ENCODE measurements at places on chromosomes 2 and 18.
A peak's percentile ranks its signal among the peaks of the same experiment; 100 is the strongest.

GRCh38 chr2:238691596-238692491 lies 156.0 kb upstream of the TWIST2 start:
- DNase-seq = no peak

- DNase-seq = no peak
These were observed 15.0 kb upstream of the ACMSD start for GRCh38 chr2:134823431-134823830.

DNA sequence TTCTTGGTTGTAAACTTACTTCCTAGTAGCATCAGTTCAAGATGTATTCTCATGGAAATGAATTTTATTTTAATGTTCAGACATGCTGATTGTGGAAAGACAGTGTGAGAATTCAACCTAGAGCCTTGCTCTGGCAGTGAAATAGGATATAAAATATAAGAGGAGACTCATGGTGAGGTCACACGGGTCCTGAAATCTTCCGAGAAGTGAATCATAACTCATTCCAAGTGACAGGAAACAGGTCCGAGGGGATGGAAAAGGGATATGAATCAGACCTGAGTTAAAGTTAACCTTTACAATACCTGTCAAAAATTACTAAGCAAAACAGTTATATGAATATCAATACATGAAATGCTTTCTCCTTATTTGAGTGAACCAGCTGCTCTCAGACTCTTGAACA lies 185.2 kb upstream of the LRRTM1 start:
- DNase-seq = no peak

- no peak for DNase-seq
These were observed 88.9 kb downstream of the GAREM1 start for GRCh38 chr18:32381761-32382160.

GRCh38 chr2:71186973-71187372 lies 39.9 kb downstream of the PAIP2B start:
- no peak for DNase-seq

GRCh38 chr2:158934170-158934569 lies 34.3 kb upstream of the TANC1 start:
- no peak for DNase-seq

- DNase-seq = no peak
These were observed 487.3 kb upstream of the NETO1 start for GRCh38 chr18:73355121-73355520.

DNA sequence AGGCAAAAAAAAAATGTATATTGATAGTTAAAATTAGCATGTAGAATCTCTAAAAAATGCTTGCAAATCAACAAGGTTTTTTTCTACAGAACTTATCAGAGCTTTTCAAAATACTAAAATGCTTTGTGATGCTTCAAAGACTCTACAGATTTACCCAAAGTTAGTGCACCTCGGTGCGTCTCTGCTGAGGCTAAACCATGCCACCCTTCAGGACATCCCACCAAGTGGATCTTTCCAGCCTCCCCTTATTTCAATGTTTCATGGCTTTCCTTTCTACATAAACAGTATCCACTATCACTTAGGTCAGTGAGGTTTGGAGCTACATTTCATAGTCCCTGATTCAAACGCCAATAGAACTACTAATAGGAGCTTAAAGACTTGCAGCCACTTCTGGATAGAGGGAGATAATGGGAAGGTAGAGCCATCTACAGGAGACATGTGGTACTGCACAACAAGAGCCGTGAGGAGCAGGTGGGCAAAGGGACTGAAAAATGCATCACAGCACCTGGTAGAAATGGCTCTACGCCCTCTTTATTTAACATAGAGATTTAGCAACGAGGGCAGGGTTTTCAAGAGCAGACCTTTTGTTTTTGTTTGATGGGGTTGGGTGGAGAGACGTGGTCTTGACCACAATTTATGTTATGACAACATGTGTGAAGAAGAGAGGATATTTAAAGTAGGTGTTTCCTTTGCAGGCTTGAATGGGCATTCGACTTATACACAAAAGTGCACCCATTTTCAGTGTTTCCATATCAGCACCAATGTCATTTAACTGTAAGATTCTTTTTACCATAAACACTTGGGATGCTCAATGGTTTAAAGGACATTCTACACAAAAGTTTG lies 56.1 kb upstream of the SLC35G4 start:
- peak; percentile 56 for DNase-seq

DNA sequence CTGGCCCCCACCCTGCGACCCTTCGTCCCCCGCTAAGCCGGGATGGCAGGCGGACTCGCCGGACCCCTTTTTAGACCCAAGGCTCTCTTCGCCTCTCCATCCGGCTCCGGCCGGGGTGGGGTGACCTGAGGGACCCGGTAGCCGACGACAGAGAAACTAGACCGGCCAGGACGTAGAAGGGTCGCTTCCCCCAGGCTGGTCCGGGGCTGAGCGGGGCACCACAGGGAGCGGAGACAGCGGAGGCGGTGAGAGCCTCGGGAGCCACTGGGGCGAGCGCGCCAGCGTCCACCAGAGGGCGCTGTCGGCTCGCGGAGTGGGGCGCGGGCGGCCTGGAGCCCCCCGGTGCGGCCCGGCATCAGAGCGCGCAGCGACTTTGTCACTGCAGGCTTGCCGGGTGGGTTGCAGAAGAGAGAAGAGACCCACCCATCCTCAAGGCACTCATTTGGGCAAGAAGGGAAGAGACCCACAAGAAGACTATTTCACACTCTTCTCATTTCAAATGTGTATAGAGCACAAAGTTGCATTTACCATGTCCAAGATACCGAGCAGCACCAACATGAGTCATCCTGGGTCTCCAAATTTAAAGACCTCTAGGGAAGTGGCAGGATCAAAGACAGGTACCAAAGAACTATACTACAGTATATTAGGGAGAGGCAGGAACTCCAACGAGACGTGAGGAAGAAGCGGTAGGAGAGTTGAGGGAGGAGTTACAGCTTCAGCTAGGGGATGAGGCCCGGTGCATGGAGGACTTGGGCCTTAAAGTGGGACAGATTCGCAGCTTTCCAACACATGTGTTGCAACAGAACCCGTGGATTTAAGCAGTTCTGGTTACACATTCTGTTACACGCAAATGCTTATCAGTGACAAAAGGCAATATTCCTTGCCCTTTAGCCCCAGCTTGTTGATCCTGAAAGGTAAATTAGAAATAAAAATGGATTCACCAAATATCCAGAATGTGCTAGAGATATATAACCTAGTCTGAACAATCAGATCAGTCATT lies 7.6 kb upstream of the PRKCE start:
- DNase-seq = peak; percentile 86

- no peak for DNase-seq
These were observed 261.2 kb downstream of the BCL11A start for GRCh38 chr2:60292242-60292641.

GRCh38 chr2:172285010-172285621 lies 142.3 kb upstream of the ITGA6 start:
- no peak for DNase-seq

DNA sequence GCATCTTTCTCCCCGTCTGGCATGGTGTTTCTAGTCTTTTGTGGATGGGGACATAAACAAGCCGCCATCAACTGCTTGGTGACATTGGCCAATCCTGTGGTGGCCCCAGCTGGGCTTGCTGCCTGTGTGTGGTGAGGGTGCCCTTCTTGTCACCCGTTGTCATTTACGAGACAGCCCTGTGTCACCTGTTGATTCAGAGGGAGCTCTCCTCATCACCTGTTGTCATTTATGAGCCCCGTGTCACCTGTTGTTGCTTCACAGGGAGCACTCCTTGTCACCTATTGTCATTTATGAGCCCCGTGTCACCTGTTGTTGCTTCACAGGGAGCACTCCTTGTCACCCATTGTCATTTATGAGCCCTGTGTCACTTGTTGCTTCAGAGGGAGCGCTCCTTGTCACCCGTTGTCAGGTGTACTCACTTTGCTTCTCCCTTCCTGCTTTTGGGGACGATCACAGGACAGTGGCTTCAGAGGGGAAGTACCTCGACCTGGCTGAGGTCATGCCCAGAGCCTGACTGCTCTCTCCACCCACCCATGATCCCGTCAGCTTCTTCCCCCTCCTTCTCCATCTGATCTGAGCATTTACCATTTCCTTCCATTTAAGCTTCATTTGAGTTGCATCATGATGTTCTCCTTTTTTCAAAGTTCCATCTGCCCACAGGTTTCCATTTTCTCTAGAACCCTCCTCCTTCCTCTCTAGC lies 29.1 kb downstream of the HPCAL1 start:
- peak; percentile 84 for DNase-seq

DNA sequence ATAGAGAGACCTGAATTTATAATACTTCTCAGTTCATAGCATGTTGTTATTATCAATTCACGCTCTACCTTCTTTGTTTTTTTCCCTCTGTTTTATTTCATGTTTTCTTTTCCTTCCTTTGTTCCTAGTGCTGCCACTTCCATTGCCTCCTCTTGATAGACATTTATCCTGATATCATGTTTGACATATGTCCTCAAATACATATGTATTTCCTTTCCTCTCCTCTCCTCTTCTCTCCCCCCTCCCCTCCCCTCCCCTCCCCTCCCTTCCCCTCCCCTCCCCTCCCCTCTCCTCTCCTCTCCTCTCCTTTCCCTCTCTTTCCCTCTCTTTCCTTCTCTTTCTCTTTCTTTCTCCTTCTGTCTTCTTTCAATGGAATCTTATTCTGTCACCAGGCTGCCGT lies 67.8 kb downstream of the TDRD15 start:
- no peak for DNase-seq

GRCh38 chr2:233267516-233268245 lies 16.2 kb downstream of the ATG16L1 start:
- DNase-seq = peak; percentile 78

DNA sequence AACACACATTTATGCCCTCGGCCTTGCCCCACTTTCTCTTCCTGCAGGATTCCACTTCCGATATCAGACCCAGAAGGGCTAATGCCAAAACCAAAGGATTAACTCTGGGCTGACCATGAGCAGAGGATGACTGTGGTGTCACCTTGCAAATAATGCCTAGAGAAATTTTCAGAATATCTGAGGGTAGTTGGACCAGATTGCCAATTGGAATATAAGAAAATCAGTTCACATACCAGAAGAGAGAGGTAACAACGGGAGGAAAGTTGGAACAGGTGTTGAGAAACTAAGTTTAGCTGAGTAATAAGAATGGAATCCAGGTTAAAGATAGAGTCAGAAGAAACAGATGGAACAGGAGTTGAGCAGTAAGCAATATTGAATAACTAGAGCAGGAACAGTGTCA lies 232.7 kb upstream of the UBE2E3 start:
- no peak for DNase-seq

- no peak for DNase-seq
These were observed 493 bp downstream of the UCN start for GRCh38 chr2:27307545-27308358.

DNA sequence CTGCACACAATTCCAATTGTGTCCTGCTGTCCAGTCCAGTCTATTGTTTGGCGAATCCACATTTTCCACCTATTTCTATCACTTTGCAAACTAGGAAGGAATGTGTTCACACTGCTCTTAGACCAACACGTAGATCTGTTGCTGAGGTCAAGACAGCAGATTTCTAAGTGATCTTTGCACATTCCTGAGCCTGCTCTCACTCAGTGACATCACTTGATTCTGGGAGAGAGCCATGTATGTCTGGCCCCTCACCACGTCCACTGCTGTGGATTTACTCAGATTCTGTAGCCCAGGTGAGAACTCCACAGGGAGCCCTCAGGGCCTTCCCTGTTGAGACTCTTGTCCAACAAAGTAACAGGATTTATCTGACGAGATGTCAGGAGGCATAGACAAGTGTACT lies 317.2 kb downstream of the TSN start:
- no peak for DNase-seq

- DNase-seq = peak; percentile 32
These were observed 32.2 kb downstream of the ZAP70 start for GRCh38 chr2:97745474-97746174.

- no peak for DNase-seq
These were observed 84.0 kb upstream of the ITPRID2 start for GRCh38 chr2:181807526-181807925.

DNA sequence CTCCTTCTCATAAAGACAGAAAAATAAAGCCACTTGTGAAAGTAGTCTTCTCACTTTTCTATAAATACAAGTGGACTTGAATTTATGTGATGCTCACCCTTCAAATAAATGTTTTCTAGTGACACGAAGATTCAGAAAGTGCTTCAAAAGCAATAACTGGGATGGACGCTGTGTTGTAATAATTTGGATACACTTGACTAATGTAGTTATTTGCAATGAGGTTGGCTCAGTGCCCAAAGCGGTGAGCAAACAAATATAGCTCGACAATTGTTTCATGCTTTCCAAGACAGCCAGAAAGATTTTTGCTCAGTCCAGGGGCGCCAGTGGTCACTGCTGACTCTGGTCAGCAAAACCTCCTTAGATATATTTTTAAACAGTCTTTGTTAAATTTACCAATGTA lies 278.6 kb upstream of the KLHL14 start:
- no peak for DNase-seq

- no peak for DNase-seq
These were observed 194.4 kb downstream of the RNF144A start for GRCh38 chr2:7111626-7112025.

DNA sequence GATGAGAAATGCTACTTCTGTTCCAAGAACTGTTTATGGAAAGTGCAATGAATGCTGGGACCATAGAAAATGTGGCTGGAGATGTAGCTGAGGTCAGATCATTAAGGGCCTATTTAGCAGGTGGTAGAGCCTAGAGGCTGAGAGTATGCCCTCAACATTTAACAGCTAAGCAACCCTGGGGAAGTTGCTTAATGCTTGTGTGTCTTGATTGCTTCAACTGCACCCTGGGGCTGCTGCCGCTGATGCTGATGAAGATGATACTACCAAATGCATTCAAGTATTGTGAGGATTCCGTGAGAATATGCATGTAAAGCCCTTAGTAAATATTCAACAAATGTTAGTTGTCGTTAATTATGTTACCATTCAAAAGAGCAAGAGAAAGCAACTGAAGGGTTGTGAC lies 273.2 kb downstream of the BCL11A start:
- DNase-seq = no peak

- no peak for DNase-seq
These were observed 159.4 kb downstream of the DIS3L2 start for GRCh38 chr2:232120911-232121310.

DNA sequence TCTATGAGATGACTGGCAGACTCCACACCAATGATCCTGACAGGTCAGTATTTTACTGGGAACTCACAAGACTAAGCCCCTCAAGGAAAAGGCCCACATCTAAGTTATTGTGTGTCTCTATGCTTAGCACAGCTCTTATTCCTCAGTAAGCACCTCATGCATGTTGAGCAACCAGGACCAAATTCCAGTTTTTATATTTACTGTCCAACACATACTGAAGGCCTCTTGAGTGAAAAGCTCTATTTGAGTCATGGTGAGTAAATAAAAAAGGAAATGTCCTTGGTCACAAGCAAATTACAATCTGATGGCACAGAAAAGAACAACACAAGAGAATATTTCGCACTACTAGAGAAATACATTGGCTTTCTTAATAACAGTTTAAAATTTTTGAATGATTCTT lies 87.9 kb upstream of the ETAA1 start:
- no peak for DNase-seq

- DNase-seq = no peak
These were observed 78.7 kb downstream of the GRB14 start for GRCh38 chr2:164542581-164543021.

- no peak for DNase-seq
These were observed 165.2 kb upstream of the MSH6 start for GRCh38 chr2:47617523-47618271.

Data from B cell (primary cell).